ENCODE measurements at places on chromosomes 3 and 15.
A peak's percentile ranks its signal among the peaks of the same experiment; 100 is the strongest.

GRCh38 chr3:60322298-60322856 lies 928.9 kb downstream of the FHIT start:
- DNase-seq, result no peak

GRCh38 chr3:53493963-53494791 lies at the start of gene CACNA1D:
Gene CACNA1D (plus strand): TSS chr3:53494611. CDS start chr3:53495167, 556 bp downstream.
- peak; percentile 52 for DNase-seq

- no peak for DNase-seq
Observed at GRCh38 chr3:119350114-119350513, 55.9 kb downstream of the ARHGAP31 start.

DNA sequence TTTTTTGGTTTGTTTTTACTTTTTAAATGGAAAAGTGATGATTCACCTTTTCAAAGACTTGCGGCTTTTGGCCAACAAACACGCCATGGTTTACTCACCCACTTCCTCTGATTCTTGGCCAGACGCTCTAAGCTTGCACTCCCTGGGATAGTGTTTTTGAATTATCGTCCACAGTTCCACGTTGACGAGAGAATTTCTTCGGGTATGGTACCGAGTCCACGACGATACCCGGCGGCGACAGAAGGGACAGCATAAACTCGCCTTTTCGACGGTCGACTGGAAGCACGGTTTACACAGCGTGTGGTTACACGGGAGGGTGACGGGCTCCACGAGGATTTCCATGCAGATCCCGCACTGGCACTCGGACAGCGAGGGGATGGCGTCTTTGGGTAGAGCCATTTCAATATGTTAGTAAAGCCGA lies 783 bp downstream of the RNF168 start:
- DNase-seq, result peak; percentile 14

DNA sequence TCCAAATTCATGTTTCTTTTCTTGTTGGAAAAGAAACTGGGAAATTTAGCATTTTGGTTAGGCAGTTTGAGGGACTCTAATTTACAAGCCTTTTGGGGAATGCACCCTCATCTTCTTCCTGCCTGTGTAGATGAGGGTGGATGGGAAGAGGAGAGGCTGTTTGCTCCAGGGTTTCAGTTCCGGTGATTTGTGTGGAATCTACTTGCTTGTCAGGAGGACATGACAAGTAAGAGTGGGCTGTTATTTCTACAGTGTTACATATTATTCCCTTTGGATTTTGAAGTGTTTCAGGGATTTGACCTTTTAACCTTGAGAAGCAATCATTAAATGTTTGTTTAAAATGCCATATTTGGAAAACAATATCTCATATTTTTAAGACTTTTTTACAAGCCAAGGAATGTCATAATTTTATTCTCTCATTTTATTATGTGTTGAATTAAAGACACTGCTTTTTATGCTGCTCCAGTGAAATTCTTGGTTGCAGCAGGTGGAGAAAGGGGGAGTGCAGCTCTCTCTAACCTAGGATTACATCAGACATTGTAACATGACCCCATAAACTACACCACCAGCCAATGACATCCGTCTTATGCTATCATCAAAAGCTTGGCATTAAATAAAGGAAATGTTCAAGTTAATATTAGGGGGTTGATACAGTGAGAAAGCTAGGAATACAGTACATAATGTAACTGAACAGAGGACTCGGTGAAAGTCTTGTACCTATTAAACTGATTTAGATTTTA lies 30.2 kb downstream of the PLAAT1 start:
- DNase-seq, result no peak

GRCh38 chr3:146739203-146739671 lies 134.1 kb upstream of the PLSCR5 start:
- DNase-seq, result no peak

Measured in caudate nucleus (tissue), 63 donors.